B cell (primary cell): ENCODE measurements at places on chromosomes 16 and 17.
A peak's percentile ranks its signal among the peaks of the same experiment; 100 is the strongest.

DNA sequence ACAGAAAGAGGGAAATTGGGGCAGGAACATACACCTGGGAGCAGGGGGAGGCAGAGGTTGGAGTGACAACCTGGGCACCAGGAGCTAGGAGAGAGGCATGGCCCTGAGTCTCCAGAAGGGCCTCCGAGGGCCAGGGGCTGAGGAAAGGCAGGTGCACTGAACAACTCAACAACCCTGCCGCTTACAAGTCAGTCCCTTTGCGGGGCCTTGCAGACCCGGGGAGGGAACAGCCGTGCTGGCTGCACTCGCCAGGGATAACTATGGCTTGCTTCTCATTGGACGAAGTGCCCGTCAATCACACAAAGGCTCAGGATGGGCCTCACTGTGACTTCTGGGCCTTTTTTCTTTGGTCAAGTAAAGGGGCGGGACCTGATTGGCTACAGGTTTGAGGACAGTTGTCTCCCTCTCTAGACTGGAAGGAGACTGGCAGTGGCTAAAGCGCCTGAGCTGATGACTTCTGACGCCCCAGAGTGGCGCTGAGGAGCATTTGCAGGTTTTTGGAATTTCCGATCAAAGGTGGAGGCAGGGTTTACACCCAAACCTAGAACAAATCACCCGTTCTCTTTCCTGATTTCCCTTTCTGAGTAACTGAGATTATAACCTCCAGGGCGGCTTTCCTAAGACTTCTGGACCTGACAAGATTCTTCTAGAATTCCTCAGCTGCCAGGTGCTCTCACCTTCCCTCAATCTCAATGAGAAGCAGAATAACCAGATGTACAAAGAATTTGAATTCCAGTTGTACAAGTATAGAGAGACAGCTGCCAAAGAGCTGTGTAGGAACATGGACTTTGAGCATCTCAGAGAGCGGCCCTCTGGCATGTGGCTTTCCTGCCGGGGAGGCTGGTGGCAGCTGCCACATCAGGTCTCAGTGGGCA lies 27.6 kb upstream of the ST6GALNAC2 start:
- DNase-seq: no peak

DNA sequence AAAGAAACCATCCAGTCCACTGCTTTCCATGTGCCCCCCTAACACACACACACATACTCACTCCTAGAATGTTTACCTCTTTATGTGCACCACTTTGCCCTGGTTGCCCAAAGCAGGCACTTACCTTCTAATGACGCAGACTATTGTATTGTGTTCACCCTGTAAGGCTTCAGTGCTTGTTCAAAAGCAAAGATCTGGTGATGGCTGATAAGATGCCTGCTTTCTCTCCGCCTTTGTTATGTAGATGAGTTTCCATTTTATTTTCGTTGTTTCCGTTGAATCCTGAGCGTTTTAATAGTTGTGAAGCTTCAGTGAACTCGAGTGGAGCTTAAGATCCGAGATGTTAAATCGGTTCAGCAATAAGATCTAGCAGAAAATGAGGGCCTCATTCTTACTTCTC lies 452.7 kb downstream of the TMEM114 start:
- no peak for DNase-seq

GRCh38 chr16:50835358-50836060 lies 93.6 kb downstream of the CYLD start:
- no peak for DNase-seq

DNA sequence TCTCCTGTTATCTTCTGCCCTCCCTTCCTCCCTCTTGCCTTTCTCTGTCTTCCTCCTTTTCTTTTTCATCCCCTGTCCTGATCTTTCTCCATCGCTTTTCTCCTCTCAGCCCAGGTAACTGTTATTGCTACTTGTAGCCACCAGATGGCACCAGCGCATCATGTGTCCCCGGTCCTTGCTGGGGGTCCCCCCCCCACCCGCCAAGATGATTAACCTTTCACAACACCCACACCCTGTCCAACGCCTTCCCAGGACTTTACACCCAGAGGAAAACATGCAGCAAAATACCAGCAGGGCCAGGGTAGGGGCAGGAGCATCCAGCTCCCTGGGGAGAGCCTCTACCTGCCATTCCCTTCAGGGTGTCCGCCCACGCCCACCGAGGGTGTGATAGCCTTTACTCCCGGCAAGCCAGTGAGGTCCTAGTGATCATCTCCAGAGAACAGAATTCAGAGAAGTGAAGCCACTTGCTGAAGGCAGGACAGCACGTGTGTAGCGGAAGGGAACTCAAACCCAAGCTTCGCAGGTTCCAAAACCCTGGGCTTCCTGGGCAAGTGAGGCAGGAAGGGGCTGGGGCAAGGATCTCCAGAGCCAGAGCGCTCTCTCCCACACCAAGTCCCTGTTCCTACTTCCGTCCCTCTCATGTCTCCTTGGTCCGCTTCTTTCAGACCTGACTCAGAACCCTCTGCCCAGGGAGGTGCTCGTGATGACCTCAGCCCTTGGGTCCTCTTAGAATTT lies 13.4 kb upstream of the TAC4 start:
- DNase-seq: peak; percentile 78

DNA sequence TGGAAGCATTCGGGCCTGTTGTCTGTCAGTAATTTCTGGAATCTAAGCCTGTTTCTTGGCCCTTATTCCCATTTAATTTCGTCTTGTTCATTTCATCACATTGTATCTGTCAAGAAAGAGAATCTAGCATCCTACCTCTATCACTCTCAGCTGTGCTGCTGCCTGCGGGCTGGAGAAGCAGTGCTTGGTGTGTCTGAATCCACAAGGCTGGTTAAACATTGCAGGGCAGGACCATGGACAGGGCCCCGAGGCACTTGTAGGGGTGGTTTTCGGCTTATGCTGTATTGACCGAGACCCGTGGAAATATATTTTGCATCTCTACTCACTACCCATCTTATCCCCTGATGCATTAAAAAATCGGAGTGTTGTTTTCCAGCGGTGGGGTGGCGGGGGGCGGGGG lies 3.1 kb downstream of the RAB11FIP4 start:
- peak; percentile 40 for DNase-seq
